ENCODE measurements at places on chromosomes 7 and 10.

GRCh38 chr7:15862781-15863165 lies 176.3 kb upstream of the MEOX2 start:
- no peak for DNase-seq

DNA sequence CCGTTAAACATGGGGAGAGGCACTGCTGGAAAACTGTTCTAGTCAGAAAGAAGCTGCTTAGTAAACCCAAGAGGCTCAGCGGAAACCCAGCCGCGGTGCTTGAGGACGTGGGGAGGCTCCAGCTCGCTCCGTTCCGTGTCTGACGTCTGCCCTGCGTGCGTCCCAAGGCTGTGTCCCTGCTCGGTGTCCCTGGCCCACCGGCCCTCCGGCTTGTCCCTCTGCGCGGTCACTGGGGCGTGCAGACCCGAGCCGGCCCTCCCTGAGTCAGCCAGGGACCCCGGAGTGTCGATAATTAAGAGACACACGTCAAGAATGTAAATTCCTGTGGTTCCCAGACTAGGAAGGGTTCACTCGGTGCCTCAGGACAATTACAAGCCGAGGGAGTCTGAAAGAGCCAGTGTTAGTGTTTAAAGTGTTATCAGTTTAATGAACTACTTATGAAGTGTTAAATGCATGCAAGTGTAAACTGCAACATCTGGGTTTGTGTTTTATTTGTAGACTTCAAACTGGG lies 98.9 kb downstream of the WDR11 start:
- DNase-seq: no peak

GRCh38 chr7:38374507-38374906 lies 101.1 kb upstream of the TARP start:
- peak; percentile 19 for DNase-seq

GRCh38 chr10:70866424-70866823 lies 21.9 kb downstream of the PCBD1 start:
- DNase-seq: no peak

- DNase-seq: no peak
These were observed 15.9 kb upstream of the FAM171A1 start for GRCh38 chr10:15387021-15387420.
